A549 (cell line): ENCODE measurements at places on chromosomes 16 and 17. TPM values are rescaled to one million over a fixed set of nuclear protein-coding genes. Genes with fewer than 3 reads are reported as not detected.

GRCh38 chr17:32486111-32486700 lies 587 bp upstream of the CDK5R1 start:
- peak; percentile 77 for DNase-seq

Gene CMTR2
- polyA plus RNA-seq: 14.2 to 16.9 TPM (median 15.4 TPM) in 3 replicates

Gene TMEM238L
- polyA plus RNA-seq: not detected in 3 replicates

Gene ATP2A3
- polyA plus RNA-seq: 2.5 to 4.1 TPM (median 3.1 TPM) in 3 replicates

DNA sequence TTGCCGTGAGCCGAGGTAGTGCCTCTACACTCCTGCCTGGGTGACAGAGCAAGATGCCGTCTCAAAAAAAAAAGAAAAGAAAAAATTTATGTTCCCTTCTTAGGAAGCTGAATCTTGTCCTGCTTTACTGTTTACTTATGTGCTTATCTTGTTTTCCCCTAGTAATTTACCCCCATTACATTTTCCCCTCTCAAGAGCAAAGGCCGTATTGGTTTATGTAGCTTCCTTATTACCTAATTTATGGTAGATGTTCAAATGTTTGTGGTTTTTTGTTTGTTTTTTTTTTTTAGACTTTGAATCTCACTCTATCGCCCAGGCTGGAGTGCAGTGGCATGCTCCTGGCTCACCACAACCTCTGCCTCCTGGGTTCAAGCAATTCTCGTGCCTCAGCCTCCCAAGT lies 10.3 kb upstream of the SLC52A1 start:
- no peak for DNase-seq

DNA sequence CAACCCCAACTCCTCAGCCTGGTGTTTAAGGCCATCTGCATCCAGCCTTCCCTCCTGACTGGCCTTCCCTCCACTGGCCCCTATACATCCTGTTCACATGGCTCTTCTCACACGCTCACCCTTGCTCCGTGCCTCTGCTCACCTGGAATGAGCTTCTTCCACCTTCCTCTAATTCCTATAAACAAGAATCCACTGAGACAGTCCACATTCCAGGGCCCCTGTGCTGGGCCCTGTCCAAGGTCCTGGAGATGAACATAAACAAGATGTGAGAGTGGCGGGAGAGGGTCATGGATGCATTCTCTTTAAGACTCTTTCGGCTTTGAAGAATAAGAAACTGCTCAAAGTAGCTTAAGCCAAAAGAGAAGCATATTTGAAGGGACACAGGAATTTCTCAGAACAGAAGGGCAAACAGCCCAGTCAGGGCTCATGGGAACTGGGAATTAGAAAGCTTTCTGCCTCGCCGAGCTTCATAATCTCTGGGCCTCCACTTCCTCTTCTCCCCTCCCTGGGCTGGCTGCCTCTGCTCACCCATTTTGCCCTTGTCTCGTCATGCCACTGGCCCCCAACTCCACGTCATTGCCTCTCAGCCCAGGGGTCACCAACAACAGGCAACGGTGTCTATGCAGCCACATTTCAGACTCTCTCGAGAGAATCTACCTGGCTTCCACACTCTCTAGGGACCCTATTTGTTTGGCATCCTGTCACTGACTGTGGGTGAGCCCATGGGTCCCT lies 13.5 kb downstream of the SPPL2C start:
- DNase-seq: no peak

Gene GUCY2D
- 0.14 to 0.50 TPM in 2 of 3 replicates, not detected in the other for polyA plus RNA-seq

Gene ITGA2B
- polyA plus RNA-seq: 2.2 to 4.4 TPM (median 4.1 TPM) in 3 replicates

- no peak for DNase-seq
These were observed 189.4 kb downstream of the CCDC182 start for GRCh38 chr17:57555636-57556175.

DNA sequence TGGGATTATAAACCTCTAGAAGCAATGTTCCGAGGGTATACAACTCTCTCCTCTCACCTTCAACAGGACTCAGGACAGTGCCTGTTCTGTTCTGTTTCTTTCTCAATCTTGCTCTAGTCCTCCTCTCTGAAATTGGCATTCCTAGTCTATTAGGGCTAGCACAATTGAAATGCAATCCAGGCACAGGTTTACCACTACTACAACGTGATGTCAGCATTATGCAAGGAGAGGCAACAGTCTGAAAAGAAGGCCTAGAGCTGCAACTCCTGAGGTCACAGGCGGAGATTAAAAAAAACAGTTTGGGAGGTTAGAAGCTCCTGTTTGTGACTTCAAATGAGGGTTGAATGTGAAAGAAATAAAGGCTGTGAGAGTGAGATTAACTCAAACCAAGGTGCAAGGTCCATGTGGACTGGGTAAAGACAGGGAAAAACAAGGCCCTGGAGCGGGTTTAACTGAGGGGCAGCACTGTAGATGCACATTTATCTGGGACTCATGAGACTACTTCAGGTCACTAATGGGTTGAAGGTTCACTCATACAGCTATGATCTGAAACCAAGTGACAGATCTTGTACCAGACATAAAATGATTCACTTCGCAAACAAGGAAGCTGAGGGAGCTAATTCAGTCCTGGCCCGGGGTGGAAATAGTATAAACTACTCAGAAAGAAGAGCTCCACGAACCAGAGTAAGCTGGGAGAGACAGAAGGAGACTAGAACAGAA lies 16.8 kb downstream of the AMFR start:
- DNase-seq: peak; percentile 68

DNA sequence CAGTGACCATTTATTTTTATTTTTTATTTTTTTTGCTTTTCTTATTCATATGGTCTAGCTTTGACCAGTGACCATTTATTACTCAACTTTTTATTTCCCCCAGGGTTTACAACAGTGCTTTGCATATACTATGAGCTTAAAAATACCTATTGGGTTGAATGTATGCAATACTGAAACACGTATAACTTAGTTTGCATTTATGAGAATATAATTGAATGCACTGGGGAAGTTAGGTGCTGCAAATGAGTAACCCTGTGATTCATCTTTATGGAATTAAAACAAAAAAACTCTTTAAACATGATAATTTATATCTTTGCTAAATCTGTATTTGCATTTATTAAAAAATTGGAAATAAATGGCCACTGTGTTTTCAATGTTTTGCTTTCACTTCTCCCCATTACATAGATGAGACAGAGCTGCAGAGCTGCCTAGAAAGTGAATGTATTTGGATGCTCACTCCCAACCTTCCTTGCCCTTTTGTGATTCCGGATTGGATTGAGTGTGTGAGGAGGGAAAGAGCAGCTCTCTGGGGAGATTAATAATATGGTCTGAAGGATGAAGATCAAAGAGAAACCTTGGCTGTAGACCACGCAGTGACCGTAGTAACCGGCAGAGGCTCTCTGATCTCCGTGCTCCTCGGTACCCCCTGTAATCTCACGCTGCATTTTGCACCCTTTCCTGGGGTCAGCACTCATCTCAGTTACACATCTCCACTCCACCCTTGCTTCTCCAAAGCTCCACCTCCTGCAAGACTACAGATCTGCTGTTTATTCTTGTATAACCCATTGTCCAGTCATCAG lies 14.3 kb downstream of the TMEM100 start:
- no peak for DNase-seq

GRCh38 chr16:86809458-86809955 lies 231.2 kb downstream of the FOXL1 start:
- DNase-seq: peak; percentile 51

Gene TBX21
- 0.04 TPM in 1 of 3 replicates, not detected in the others for polyA plus RNA-seq

Gene PDE6G
- 0.90 to 2.0 TPM (median 1.2 TPM) in 3 replicates for polyA plus RNA-seq

- no peak for DNase-seq
These were observed 229.4 kb downstream of the XYLT1 start for GRCh38 chr16:17241264-17241835.

GRCh38 chr17:8362651-8363332 lies 13.7 kb downstream of the KRABD2 start:
- DNase-seq: no peak

Gene C17orf67
- 2.4 to 2.8 TPM (median 2.6 TPM) in 3 replicates for polyA plus RNA-seq

- DNase-seq: no peak
These were observed 14.1 kb downstream of the MAPT start for GRCh38 chr17:45908460-45908859.

DNA sequence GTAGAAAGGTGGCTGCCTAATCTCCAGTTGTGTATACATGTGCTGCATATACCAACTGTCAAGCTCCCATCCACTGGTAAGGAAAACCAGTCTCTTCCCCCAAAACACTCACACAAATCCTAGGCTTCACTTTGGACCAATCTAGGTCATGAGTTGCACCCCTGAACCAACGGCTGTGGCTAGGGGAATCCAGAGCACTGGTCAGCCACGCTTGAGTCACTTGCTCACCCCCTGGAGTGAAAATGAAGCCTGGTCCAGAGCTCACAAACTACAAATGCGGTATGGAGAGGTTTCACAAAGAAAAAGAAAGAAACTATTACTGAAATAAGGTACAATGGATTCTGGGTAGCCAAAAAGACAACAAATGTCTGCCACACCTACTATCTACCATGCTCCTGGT lies 66.1 kb upstream of the NLK start:
- DNase-seq: no peak

DNA sequence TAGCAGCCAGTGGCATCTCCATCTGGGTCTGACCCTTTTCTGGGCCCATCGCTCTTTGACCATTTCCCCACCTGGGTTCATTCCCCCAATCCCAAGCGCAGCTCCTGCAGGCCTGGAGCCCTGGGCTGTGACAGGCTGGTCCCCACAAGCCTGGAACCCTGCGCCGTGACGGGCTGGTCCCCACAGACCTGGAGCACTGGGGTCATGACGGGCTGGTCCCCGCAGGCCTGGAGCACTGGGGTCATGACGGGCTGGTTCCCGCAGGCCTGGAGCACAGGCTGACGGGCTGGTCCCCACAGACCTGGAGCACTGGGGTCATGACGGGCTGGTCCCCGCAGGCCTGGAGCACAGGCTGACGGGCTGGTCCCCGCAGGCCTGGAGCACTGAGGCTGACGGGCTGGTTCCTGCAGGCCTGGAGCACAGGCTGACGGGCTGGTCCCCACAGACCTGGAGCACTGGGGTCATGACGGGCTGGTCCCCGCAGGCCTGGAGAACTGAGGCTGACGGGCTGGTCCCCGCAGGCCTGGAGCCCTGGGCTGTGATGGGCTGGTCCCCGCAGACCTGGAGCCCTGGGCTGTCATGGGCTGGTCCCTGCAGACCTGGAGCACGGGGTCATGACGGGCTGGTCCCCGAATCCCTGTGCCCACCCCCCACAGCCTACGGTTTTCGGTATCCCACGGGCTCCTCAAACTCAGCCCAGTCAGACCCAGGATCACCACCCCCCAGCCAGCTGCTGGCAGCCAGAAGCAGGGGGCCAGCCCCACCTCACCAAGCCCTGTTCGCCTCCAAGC lies 16.6 kb downstream of the TMC6 start:
- no peak for DNase-seq
